ENCODE measurements at places on chromosomes 1 and 21. TPM values are rescaled to one million over a fixed set of nuclear protein-coding genes. Genes with fewer than 3 reads are reported as not detected.

DNA sequence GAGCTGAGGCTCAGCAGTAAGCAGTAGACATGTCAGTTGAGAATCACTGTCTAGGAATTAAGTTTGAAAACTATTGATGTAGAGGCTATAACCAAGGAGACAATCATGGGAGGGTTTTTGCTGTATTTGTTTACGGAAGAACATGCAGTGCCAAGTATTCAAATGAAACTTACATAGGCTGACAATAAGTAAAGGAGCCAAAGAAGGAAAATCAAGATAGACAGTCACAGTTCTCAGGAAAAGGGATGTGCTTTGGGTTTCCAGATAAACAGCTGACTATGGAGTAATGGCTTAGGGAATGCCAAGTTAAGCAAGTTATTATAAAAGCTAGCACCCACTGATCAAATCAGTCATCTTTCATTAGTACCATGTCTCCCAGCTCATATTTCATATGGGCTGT, 21.5 kb downstream of the GNG12 start:
- no peaks in the 10 kb centered on the region for H3K36me3 ChIP-seq
- H3K27me3 ChIP-seq, result no peaks in the 10 kb centered on the region
- peaks cover 16% of the 10 kb centered on the region for H3K4me1 ChIP-seq
- H3K4me3 ChIP-seq, result no peak overlapping the region
- no peak overlapping the region for H3K27ac ChIP-seq
- DNase-seq, result no peak

DNA sequence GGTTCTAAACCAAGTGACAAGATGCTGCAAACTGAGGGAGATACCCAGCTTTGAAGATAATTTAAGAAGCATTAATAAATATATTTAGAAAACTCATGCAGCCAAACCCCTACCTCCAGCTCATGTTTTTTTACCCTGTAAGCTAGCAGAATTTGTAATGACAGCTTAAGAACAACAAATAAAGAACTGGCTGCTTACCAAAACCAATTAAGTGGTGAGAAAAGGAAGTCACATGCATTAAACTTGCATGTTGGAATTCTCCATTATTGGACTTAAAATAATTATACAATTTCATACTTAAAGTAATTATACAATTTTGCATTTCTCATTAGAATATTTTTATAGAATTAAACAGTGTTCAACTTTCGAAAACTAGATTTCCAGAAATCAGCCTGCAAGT, 75.6 kb upstream of the CNIH3 start:
- no peak for DNase-seq
- peaks cover 18% of the 10 kb centered on the region for H3K4me1 ChIP-seq
- no peak overlapping the region for H3K27ac ChIP-seq

ABCG1 gene
- 31.6 TPM for total RNA-seq

GRCh38 chr1:203373002-203373401, 22.1 kb upstream of the FMOD start:
- H3K36me3 ChIP-seq, result no peaks in the 10 kb centered on the region
- no peaks in the 10 kb centered on the region for H3K27me3 ChIP-seq
- no peak for DNase-seq
- no peaks in the 10 kb centered on the region for H3K4me1 ChIP-seq
- no peak overlapping the region for H3K27ac ChIP-seq
- no peak overlapping the region for H3K4me3 ChIP-seq

CHODL gene
- not detected for total RNA-seq

DNA sequence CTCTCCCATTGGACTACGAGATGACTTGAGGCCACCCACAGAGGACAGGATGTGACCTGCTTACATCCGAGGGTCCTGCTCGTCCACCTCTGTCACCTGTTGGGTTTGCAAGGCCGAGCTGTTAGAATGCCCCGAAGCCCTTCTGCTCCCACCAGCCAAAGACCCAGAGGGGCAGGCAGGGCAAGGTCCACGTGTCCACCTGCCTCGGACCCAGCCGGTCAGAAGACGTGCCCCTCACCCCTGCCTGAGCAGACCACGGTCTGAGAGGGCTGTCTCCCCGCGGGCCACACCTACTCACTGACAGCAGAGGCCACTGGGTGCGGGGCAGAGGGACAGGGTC, 30.3 kb upstream of the TRAPPC10 start:
- no peak for DNase-seq
- H3K4me3 ChIP-seq, result no peak overlapping the region
- H3K36me3 ChIP-seq, result peaks cover 63% of the 10 kb centered on the region
- no peaks in the 10 kb centered on the region for H3K27me3 ChIP-seq
- H3K27ac ChIP-seq, result no peak overlapping the region

DNA sequence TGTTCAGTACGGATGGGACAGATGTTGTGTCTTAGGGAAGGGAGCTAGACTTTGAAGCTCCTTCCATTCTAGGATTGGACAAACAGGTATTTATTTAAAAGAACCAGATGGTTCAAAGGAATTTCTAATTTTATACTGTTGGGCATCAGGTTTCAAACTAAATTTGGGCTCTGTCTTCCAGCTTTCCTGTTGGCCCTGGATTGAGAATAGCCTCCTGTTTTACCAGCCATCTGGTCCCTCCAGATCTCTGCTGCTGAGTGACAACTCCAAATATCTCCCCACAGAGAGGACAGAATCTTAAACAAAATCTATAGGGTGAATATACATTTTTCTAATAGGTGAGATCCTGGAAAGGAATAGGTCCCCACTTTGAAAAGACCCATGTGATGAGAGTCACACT, 52.5 kb upstream of the CNIH3 start:
- H3K36me3 ChIP-seq, result no peaks in the 10 kb centered on the region
- H3K27ac ChIP-seq, result no peak overlapping the region
- no peak for DNase-seq
- H3K27me3 ChIP-seq, result no peaks in the 10 kb centered on the region
- H3K4me1 ChIP-seq, result no peaks in the 10 kb centered on the region

GRCh38 chr21:28427394-28428022, 565.2 kb downstream of the LTN1 start:
- no peak for DNase-seq
- peaks cover 9% of the 10 kb centered on the region for H3K4me1 ChIP-seq
- H3K27me3 ChIP-seq, result no peaks in the 10 kb centered on the region
- H3K4me3 ChIP-seq, result no peak overlapping the region
- no peaks in the 10 kb centered on the region for H3K36me3 ChIP-seq
- H3K27ac ChIP-seq, result no peak overlapping the region

- no peak for DNase-seq
- H3K36me3 ChIP-seq, result no peaks in the 10 kb centered on the region
- H3K4me3 ChIP-seq, result no peak overlapping the region
- no peaks in the 10 kb centered on the region for H3K4me1 ChIP-seq
- no peak overlapping the region for H3K27ac ChIP-seq
- H3K27me3 ChIP-seq, result no peaks in the 10 kb centered on the region
Measured at GRCh38 chr1:196075621-196076020, 532.6 kb downstream of the KCNT2 start.

TAS1R3 gene
- total RNA-seq, result 11.7 TPM

GRCh38 chr1:51236531-51237350, 668 bp downstream of the RNF11 start:
- peak; percentile 90 for DNase-seq
- no peaks in the 10 kb centered on the region for H3K27me3 ChIP-seq
- H3K4me1 ChIP-seq, result peaks cover 23% of the 10 kb centered on the region
